ENCODE measurements at places on chromosomes 5 and 9.

DNA sequence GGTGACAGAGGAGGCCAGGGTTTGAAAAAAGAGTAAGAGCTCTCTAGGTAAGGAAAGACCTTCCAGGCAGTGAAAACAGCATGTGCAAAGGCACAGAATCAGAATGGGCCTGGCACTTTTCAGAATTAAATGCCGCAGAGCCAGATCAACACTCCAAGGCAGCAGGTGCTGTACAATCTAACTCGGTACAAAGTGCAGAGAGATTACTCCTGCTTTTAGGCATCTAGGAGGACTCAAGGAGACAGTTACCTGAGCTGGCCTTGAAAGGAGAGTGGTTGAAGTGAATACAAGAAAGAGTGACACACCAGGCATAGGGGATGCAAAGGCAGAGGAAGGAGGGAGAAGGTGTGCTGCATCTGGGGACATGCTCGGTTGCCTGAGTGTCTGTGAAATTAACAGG lies 21.5 kb downstream of the HRH2 start:
- DNase-seq = no peak

DNA sequence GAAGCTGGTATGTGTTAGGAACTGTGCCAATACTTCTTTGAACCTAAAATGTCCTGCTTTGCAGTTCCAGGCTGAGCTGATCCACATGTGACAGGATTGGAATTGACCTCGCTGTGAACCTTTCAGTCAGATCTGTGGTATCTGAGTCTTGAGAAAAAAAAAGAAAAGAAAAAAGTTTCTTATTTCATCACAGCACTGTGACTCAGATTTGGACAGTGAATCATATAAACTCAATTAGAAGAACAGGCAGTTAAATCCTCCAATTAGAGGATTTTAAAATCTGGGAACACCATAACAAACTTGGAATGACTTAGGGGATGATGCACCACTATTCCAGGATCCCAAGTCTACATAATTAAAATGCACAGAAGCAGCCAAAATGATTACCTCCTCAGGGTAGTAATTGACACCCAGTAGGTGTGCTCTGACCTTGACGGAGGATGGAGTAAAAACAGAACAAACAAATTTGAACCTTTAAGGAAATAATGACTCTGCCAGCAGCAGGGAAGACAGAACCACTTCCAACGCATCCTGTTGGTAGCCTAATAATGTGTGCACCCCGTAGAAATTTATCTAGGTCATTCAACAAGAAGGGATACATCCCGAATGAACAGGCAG lies 57.8 kb upstream of the RAI14 start:
- no peak for DNase-seq

DNA sequence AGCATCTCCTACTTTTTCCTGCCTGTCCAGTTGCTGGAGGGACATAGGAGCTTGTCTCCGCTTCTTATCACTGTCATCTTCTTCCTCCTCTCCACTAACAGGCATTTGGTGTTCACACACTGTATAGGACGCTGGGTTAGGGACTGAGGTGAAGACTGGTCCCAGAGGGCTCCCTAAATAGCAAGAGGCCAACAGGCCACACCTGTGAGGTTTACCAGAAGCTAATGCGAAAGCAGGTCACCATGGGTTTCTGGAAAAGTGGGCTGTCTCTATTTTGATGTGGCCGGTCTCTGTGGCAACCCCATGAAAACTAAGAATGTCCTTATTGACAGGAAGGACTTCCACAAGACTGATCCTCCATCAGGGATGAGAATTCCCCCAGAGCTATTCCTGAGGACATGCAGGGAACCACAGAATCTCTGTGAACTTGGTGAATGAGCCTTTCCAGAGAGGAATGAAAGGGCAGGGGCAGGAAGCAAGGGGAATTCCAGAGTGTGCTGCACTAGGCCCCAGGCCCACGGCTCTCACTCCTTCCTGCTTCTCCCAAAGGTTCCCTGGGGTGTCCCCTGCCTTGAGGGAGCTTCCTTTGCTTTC lies 61.7 kb downstream of the DAP start:
- no peak for DNase-seq

GRCh38 chr5:14399054-14399692 lies 182.4 kb upstream of the OTULINL start:
- DNase-seq = peak; percentile 66

DNA sequence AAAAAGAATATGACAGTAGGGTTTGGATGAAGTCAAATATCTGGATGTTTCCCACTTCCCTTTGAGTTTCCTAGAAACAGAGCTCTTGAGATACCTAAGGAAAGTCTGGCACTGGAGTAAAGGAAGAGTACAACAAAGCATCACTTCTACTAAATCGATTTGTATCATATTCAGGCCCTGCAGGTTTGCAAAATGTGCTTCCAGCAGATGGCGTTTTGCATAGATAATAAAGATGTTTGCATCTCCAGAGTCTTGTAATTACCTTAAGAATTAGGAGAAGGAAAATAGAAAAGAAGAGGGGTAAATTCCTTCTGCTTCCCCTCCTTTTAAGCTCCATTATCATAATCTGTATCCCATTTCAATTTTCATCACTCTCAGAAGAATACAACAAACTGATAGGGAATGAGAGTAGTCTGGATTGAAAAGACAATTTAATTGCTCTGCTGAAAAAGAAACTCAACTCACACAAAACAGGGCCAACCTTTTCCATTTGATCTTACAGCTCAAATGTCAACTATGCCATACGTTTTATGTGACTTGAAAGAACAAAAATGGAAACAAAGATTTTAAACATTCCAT lies 380.4 kb downstream of the PTPRD start:
- DNase-seq = no peak

DNA sequence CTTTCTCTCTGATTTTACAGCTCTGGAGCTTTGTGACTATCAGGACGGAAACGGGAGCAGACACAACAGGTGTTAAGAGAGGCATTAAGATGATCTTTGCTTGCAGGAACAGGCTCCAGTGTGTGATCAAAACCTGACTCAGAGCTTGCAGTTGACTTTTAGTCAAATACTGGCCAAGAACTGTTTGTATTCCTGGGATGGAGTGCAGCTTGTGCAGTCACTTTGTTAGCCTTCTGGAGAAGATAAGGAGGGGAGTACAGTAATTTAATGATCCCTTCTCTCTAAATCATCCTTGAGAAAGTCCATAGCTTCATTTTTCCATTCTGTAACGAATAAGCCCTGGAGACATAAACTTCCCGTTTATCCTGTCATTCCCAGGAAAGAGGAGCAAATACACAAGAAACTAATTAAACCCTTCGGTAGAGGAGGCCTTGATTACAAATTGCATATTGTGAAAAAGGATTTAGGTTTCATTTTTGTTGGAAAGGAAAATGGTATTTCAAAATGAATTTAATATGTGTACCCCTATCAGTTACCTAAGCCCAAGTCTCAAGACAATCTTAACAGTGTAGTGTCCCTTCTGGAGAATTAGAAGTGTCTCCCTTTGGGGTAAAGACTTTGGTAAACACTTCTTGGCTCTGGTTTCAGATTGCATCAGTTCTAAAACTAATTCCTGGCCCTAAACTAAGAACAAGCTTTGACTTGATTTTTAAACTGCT lies 3.1 kb upstream of the STOM start:
- DNase-seq = no peak

GRCh38 chr9:110928599-110928998 lies 109.7 kb downstream of the LPAR1 start:
- no peak for DNase-seq

DNA sequence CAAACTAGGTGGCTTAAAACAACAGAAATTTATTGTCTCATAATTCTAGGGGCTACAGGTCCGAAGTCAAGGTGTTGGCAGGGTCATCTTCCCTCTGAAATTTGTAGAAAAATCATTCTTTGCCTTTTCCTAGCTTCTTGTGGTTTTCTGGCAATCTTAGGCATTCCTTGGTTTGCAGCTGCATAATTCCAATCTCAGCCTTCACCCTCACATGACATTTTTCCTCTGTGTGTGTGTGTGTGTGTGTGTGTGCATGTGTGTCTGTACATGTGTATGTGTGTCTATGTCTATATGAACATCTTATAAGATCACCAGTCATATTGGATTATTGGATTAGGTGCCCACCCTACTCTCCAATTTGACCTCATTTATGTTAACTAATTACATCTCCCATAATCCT lies 330.6 kb downstream of the CHSY3 start:
- no peak for DNase-seq

DNA sequence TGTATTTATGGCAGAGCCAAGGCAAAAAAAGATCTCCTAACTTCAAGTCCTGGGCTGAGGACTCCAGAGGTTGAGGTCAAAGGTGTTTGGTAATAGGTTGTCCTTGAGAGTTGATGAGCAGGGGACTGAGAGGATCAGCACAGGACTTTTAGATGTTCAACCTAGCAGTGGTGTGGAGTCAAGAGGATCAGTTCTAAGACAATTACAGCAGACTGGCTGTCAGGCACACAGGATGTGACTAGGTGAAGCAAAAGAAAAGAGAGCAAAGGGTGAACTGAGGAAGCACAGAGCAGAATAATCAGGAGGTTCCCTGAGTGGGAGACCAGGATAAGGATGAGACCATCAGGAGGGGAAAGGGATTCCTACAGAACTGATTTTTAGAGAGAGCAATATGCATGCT lies 10.9 kb downstream of the GZMA start:
- no peak for DNase-seq

DNA sequence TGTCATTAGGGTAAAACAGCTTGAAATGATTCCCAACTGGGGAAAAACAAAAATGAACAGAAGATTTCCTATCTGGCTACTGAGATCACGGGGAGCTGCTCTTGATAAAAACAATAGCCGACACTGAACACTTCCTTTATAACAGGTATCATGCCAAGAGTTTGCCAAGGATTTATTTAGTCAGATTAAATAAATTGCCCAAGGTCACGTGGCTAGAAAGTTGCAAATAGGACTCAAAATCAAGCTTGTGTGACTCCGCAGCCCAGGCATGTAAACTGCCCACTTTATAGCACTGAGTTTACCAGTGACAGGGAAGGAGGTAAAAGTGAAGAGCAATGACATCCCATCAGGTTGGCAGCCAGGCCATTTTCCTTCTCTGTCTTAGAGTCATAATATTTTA lies 120.7 kb upstream of the ZNF618 start:
- DNase-seq = no peak

DNA sequence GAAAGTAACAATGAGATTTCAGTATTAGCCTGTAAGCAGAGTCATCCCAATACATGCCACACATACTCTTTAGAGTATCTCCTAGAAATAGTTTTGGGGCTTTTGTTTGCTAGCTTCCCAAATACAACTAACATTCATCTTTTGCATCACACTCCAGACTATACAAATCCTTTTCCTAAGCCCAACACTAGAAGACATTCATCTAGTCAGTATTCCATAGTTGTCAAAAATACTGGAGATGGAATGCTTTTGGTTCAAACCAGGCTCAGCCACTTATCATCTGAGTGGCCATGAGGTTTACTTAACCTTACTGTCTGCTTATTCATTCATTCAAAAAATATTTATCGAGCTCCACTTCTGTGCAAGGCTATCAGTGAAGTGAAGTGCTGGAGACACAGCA lies 205.1 kb upstream of the SGCD start:
- DNase-seq = no peak

GRCh38 chr5:127423173-127423798 lies 94.2 kb upstream of the PRRC1 start:
- DNase-seq = no peak

DNA sequence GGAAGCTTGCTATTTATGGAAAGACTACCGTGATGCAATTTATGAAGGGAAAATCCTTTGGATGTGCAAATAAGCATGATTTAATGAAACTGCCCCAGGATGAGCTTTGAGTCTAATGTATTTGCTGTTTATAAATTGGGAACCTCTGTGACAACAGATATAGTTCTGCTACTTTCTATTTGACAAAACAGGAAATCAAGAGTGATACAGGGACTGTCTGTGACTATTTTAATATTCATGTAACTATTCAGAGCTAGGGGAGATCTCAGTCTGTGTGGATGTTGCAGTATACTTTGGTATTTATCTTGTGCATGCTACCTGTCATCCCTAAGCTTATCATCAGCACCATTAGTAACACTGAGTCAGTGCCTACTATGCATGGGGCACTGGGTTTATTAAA lies 132.1 kb downstream of the PDZD2 start:
- DNase-seq = no peak

GRCh38 chr5:109705596-109705995 lies 15.9 kb downstream of the MAN2A1 start:
- no peak for DNase-seq

DNA sequence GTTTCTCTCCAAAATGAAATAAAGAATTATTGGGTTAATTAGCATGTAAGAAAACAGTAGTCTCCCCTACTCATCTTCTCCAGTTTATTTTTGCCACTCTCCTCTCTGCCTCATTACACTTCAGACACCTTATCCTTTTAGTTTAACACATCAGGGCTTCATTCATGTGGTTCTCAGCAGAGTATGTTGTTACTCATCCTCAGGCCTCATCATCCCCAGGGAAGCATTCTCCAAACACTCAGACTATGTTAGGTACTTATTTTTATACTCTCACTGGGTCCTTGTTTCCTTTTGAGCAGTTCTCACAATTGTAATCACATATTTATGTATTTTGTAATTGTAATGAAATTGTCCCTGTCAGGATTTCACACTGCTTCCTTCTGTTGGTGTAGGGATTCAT lies 470.5 kb downstream of the PDE4D start:
- DNase-seq = no peak

DNA sequence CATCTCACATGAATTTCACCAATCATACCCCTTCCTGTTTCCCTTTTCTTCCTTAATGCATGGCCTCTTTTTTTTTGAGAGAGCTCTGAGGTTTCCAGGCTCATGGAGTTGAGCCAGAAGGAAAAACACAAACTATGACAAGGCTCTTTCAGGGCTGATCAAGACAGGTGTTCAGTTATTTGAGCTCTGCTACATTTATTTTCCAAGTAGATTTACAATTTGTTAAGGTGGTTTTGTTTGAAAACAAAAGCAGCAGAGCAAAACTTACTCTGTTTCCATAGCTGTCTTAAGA lies 62.4 kb upstream of the IL7R start:
- no peak for DNase-seq

DNA sequence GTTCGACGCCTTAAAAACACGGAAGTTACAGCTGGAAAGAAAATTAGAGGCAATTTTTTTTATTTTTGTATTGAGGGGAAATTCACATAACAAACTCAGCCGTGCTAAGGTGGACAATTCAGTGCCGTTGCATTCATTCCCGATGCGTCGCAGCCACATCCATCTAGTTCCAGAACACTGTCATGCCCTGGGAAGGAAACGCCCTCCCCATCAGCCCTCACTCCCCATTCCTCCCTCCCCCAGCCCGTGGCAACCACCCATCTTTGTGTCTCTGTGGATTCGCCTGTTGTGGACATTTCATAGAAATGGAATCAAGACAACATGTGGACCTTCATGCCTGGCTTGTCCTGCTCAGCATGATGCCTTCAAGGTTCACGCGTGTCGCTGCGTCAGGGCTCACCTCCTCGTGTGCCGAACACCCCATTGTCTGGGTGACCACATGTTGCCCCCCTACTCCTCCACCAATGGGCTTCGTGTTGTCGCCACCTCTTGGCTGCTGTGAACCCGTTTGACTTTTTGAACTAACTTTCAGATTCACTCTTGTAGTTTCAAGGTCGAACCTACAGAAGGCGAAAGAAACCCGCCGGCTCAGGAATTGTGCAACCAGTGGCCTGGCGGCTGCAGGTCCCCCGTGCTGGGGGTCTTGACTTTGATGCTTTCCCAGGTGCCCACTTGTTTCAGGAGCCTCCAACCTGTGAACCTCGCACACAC lies 17.4 kb upstream of the CAMSAP1 start:
- no peak for DNase-seq

Data from NCI-H774 (cell line).